Hematopoietic multipotent progenitor cell treated with erythropoietin and hydrocortisone succinate and interleukin-3 and kit ligand, for 15 days (in vitro differentiated cells): ENCODE measurements at places on chromosomes 1 and 21.

DNA sequence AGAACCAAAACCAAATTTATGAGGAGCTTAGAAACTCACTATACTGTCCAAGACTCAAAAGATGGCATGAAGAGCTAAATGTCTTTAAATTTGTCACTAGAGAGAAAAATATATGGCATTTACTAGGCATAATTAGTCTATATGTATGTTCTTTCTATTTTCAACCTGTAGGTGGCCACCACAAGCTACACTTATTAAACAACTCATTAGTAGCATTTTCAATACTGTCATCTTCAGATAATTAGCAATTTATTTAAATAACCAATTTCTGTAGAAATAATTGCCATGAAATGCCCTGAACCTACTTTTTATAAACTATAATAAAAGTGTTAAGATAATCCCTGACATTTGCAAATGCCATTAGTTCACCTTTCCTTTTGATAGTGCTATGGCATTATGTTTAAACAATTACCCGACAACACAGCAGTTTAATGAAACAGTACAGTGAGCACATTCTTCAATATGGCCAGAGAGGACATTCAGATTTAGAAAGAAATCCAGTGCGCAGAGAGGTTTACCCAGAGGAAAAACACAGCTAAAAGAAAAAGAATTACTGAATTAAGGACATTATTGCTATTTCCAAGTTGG is 522.5 kb downstream of the PTBP2 start:
- DNase-seq, result no peak

GRCh38 chr1:87989346-87989745 is 660.7 kb downstream of the LMO4 start:
- DNase-seq, result no peak

DNA sequence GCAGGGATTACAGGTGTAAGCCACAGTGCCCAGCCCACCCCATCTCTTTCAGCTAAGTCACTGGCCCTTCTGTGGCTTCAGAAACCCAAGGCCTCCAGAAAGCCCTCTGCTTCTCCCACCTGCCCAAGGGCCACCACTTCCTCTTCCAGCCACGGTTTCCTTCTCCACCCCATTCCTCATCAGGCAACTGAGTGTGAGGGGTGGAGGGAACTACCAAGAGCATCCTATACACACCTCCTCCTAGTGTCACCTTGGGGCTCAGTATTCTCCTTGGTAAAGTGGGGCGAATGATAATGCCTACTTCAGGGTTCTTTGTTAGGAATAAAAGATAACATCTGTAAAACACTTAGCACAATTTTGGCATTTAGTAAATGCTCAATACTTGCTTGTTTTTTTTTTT is 30.0 kb downstream of the KNCN start:
- DNase-seq, result no peak

GRCh38 chr1:8362701-8363101 is 44.8 kb downstream of the SLC45A1 start:
- no peak for DNase-seq

DNA sequence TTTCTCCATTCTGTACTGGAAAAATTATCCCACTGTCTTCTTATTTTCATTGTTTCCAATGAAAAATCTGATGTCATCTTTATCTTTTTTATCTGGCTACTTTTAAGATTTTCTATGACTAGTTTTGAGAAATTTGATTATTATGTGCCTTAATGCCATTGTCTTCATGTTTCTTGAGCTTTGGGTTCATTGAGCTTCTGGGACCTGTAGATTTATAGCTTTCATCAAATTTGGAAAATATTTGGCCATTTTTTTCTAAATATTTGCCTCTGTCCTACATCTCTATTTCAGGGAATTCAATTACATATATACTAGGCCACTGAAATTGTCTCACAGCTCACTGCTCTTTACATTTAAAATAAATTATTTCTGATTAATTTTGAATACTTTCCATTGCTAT is 38.7 kb upstream of the KCNH1 start:
- no peak for DNase-seq

DNA sequence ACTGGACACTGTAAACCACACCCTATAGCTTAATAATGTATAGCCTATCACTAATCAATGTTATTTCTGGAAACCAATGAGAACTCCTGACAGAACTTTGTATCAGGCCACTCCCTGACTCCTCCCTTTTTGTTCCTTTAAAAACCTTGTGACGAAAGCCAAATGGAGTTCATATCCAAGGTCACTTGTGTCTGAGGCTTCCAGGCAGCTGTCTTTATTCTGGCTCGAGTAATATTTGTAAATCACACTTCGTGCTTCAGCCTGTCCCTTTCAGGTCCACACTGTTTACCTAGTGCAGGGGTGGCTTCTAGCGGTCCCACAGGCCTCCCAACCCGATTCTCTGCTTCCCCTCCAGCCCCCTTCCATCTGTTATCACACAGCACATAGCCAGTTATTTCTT is 16.2 kb upstream of the CAPN9 start:
- no peak for DNase-seq

DNA sequence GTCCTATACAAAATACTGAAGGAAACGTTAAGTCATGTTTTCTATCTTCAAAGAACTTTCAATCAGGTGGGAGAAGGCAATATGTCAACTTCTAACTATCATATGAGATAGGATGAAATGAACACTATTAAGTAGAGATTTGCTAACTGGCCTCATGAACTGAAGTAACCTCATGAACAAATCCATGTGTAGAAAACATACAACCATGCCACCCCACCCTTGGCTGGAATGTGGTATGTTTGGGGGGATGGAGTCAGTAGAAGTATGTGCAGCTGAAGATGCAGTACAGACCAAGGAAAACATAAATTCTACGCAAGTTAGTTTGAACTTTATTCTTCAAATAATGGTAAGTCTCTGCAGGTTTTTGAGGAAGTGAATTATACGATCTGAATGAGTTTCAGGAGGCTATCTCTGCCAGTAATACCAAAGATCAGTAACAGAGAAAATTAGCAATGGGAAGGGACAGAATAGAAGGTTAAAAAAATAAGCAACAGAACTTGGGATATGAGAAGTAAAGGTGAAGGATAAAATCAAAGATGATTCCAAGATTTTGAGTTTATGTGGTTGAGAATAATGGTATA is 4.5 kb downstream of the TRMT1L start:
- no peak for DNase-seq

- no peak for DNase-seq
These were observed 31.1 kb downstream of the CASZ1 start for GRCh38 chr1:10765304-10765703.

DNA sequence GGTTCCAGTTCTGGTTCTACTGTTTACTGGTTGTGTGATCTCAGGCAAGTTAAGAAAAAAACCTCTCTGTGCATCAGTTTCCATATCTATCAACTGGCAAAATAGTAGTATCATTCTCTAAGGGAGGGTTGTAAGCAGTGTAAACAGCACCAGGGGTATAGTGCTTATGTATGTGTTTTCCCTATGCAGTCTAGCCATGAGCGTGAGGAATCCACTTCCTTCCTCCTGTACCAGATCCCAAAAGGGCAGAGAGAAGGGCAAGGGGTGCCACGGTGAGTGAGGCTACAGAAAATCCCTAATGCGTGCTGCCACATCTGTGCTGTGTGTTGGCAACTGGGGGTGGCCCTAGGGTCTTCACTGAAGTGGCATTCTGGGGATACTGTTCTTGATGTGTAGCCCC is 18.4 kb upstream of the RNF19B start:
- no peak for DNase-seq

GRCh38 chr1:183234660-183235476 is 48.8 kb downstream of the LAMC2 start:
- no peak for DNase-seq

DNA sequence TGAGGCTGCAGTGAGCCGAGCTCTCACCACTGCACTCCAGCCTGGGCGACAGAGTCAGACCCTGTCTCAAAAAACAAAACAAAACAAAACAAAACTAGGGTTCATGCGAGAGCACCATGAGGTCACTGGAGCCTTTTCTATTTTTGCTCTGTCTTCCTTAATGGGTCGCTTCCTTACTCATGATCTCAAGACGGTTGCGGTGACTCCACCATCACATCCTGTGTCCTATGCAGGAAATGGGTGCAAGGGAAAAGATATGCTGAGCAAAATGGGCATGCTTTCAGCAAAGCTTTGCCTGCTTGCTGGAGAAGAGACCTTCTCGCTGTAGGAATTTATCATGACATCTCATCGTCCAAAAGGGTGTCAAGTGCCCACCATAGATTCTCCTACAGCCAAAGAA is 36.4 kb downstream of the WNT9A start:
- DNase-seq, result no peak

GRCh38 chr1:234836045-234836681 is 226.2 kb upstream of the IRF2BP2 start:
- no peak for DNase-seq

DNA sequence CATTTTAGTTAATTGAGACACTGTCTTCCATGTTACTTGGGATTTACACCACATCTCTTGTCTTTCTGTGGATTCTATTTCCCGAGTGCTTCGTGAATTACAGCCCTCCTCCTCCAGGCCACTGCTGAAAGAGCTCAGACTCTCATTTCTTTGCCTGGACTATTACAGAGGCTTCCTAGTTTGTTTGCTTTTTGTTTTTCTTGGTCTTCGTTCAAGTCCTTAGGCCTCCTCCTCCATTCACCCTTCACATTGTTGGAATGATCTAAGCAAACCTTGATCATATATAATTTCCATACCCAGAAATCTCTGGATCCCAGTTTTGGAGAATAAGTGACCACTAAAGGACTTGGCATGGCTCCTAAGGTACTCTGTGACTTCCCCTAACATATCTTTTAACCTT is 94.1 kb downstream of the CNIH3 start:
- no peak for DNase-seq

DNA sequence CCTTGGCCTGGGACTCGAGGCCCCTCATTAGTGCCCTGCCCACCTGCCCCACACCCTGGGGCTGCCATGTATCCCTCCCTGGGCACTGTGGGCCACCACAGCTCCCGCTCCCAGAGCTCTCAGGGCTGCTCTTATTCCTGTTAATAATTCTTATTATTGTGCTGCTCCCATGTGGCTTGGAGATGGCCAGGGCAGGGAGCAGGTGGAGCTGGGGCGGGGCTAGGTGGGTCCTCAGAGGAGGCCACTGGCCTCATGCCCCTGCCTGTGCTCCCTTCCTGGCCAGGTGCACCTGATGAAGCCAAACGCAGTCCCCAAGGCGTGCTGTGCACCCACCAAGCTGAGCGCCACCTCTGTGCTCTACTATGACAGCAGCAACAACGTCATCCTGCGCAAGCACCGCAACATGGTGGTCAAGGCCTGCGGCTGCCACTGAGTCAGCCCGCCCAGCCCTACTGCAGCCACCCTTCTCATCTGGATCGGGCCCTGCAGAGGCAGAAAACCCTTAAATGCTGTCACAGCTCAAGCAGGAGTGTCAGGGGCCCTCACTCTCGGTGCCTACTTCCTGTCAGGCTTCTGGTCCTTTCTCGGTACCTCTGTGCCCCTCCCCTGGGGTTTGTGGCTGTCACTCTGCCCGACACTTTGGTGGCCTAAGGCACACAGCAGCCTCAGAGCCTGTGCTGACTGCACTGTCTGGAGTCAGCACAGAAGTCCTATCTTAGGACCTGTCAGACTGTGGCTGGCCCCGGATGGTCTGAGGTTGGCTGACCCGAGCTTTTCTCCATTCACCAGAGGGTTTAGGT is 34.1 kb downstream of the BMP8A start:
- no peak for DNase-seq

- no peak for DNase-seq
These were observed 97.0 kb upstream of the CACNA1E start for GRCh38 chr1:181386340-181386739.
